ENCODE measurements at places on chromosomes 2 and 18.

GRCh38 chr2:112602917-112603316, 18.5 kb downstream of the CHCHD5 start:
- no peak for DNase-seq

- no peak for DNase-seq
Observed at GRCh38 chr18:74654638-74655037, 57.0 kb downstream of the ZNF407 start.

GRCh38 chr2:117714745-117715417, 99.6 kb upstream of the DDX18 start:
- no peak for DNase-seq

DNA sequence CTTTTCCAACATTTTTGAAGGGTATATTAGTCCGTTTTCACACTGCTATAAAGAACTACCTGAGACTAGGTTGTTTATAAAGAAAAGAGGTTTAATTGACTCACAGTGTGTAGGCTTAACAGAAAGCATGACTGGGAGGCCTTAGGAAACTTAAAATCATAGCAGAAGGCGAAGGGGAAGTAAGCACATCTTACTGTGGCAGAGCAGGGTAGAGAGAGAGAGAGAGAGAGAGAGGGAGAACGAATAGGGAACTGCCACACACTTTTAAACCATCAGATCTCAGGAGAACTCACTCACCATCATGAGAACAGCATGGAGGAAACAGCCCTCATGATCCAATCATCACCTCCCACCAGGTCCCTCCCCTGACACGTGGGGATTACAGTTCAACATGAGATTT, 420.3 kb downstream of the SOCS6 start:
- DNase-seq = no peak

GRCh38 chr2:196566961-196567666, 72.4 kb upstream of the CCDC150 start:
- no peak for DNase-seq

DNA sequence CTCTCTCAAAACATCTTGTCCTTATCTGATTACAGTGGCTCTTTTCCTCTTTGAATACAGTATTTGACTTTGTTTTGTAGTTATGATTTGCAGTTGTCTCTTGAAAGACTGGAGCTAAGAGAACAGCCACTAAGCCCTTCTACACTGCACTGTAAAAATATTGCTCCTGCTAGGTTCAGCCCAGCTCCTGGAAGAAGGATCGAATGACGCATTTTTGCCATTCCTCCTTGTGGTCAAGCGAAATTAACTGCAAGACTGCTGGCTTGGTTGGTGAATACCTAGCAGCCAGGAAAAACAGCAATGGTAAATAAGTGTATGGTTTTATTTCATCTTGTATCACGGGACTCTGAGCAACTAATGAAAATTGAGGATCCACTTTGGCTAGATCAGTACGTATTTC, 407.8 kb upstream of the CDH2 start:
- DNase-seq = no peak

- DNase-seq = no peak
Observed at GRCh38 chr18:29004921-29005320, 828.0 kb upstream of the CDH2 start.

GRCh38 chr2:111951486-111951885, 53.1 kb downstream of the MERTK start:
- DNase-seq = no peak

- DNase-seq = peak; percentile 4
Observed at GRCh38 chr2:121960251-121960650, 204.8 kb downstream of the TSN start.

- no peak for DNase-seq
Observed at GRCh38 chr2:26172189-26172870, 558 bp upstream of the GAREM2 start.

DNA sequence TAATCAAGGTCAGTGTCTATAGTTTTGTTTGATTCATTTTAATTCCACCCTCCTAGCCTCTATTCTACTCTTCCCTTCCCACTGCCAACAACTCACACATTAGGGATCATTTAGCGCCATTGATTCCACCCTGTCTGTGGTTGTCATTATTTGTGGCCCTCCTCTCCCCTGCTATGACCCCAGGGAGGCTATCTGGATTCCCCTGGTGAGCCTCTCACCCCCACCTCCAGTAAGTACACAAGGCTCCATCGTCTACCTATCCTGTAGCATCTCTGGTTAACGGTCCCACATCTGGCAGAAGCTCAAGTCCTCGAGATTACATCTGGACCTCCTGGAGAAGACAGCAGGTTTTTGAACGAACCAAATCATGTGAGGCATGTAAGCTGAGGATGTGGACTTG, 27.4 kb downstream of the UPP2 start:
- no peak for DNase-seq

DNA sequence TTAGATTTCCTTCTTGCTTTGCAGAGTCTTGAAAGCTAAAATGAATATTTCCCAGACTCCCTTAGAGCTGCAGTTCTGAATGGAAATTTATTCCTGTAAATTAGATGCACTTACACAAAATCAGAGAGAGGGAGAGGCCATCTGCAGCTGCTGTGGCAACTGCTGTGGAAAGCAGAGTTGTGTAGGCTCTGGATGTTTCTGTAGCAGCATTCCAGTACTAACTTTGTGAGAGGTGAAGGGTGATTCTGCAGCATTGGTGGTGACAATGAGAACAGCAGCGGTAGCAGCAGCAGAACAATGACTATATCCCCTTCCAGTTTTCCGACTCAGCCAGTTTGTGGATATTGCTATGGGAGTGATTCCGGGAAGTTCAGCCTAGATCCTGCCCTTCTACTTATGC, 433.0 kb upstream of the REG3G start:
- no peak for DNase-seq

DNA sequence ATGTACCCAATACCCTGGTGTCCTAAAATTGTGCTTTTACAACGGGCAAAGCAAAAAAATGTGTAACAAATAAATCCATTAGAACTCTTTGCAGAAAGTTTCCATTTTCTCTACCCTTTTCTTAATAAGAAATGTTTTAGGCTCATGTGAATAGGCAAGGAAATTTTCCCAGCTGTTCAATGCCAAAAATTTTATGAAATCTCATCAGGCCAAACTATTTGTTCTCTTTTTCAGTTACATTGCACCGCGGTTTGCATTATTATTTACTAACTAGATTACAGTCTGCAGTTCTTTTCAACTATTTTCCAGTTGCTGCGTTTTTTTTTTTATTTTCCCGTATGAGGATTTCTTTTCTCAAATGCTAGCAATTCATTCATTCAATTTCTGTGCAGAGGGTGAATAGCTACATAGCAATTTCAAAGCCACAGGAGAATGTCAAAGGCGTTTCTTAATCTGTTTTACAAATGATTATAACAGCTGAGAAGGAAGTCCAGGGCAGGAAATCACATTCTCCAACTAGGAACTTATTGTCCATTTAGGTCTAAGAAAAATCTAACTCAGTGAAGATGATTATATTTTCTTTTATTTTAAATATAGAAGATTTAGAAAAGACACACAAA, 367.5 kb upstream of the MMADHC start:
- DNase-seq = no peak

DNA sequence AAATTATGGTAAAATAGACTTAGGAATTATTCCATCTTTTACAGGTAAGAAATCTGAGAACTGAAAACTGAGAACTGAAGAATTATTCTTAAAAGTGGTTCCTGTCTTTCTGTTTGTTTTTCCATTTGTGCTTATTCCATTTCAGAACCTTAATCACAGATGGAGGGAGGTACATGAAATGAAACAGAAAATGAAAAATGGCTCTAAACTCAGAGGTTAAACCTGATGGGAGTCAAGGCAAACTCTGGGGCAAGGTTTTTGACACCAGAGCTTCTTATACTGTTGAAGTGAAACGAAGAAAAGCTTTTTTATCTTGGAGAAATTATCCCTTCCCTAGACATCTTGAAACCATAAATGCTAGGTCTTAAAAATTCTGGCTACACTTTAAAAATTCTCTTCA, 182.1 kb downstream of the ZNF804A start:
- DNase-seq = no peak

DNA sequence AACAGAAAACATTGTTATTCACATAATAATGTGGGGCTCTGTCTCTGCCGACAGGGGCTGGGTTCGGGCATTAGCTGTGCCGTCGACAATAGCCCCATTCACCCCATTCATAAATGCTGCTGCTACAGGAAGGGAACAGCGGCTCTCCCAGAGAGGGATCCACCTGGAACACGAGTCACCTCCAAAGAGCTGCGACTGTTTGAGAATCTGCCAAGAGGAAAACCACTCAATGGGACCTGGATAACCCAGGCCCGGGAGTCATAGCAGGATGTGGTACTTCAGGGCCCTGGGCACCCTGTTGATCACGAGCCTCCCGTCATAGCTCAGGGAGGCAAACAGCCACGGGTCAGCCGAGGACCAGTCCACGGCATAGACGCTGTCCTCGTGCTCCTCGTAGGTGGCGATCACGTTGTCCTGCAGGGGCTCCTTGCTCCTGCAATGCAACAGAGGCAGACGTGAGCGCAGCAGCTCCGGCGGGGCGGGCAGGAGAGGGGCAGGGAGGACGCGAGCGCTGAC, 188.5 kb downstream of the EIPR1 start:
- DNase-seq = no peak

GRCh38 chr18:34458410-34458977, 233.8 kb upstream of the NOL4 start:
- DNase-seq = no peak

- no peak for DNase-seq
Observed at GRCh38 chr2:239022437-239023260, 174.8 kb downstream of the TWIST2 start.

DNA sequence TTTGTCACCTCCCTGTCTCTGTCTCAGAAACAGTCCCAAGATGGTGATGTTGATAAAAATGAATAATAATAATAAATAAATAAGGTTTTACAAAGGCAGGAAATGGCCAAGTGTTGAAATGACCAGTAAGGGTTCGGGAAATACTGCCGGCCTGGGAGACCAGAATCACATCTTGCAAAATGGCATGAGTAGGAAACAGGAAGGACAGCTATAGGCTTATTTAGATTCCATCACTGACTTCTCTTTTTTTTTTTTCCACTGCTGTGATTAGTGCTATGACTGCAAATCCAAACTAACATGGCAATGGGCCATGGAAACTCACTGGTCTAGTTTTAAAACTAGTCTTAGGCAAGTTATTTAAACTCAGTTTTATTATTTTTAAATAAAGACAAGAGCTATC, 60.6 kb downstream of the SCN1A start:
- DNase-seq = no peak

GRCh38 chr18:79302120-79302519, 93.6 kb upstream of the NFATC1 start:
- DNase-seq = no peak

DNA sequence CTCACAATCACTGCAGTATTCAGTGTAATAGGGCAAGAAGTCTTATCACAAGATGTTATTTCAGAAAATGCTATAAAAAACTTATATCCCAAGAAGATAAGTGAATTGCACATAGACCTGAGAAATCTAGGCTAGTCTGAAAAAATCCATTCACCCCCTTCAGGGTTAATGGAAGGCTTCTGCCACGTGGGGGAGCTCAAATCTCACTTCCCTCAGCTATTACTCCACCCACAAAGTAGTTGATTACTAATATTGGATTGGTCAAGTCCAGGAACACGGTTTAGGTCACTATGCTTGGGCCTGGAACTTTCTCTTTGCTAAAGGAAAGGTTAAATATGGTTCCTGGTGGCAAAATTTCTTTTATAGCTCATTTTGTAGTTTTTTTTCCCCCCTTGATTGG, 51.2 kb upstream of the ADAM23 start:
- peak; percentile 21 for DNase-seq

GRCh38 chr2:57370882-57371585, 675.6 kb upstream of the VRK2 start:
- DNase-seq = no peak

GRCh38 chr2:138090330-138090729, 126.1 kb downstream of the HNMT start:
- DNase-seq = no peak

- no peak for DNase-seq
Observed at GRCh38 chr2:57740891-57741290, 305.7 kb upstream of the VRK2 start.

DNA sequence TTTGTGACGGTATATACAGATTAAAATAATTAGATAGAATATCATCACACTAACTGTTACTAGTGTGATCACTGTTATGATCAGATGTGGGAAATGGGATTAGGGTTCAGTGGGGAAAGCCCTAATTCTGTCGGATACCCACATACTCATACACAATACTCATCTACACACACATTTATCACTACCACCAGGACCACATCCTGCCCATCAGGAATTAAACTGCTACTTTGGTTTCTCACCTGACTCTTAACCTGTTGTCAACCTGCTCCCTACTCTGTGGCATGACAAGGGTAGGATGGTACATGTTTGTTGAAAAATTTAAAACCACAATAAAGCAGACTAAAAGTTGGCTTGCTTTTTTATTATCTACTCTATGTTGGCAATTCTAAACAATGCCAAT, 24.8 kb upstream of the CYP26B1 start:
- no peak for DNase-seq

GRCh38 chr2:43985359-43985758, 10.4 kb downstream of the LRPPRC start:
- DNase-seq = no peak

Data from GM12864 (cell line).